ENCODE measurements at places on chromosomes 13 and 19.

- DNase-seq: no peak
These were observed 60.1 kb upstream of the PEG3 start for GRCh38 chr19:56900573-56901097.

DNA sequence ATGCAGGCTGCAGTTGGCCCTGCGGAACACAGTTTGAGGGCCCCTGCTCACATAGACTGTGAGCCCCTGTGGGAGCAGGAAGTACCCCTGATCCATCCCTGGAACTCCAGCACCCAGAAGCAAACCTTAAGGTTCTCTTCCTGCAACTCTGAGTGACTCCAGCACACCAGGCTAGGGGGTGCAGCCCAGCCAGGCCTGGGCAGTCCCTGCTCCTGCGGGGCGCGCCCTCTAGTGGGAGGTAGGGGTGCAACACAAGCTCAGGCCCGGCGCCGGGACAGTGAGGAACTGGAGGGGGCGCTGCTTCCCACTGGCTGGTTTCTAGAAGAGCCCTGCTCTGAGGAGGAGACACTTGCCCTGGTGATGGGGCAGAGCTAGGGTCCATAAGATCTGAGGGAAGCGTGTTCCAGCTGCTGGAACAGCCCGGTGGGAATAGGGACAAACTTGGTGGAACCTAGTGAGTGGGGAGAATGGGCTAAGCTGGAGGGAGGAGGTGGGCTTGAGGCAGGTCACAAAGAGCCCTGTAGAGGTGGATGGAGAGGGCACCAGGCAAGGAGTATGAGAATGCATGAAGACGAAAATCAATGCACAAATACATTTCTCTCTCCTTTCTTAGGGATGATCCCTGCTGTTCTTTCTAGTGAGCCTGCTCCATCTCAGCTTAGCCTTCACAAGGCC is 5.0 kb downstream of the ZSCAN5A start:
- no peak for DNase-seq

GRCh38 chr13:33111414-33112110 is 95.3 kb downstream of the KL start:
- DNase-seq: no peak

- no peak for DNase-seq
These were observed 4.9 kb upstream of the HSPH1 start for GRCh38 chr13:31166591-31166990.

DNA sequence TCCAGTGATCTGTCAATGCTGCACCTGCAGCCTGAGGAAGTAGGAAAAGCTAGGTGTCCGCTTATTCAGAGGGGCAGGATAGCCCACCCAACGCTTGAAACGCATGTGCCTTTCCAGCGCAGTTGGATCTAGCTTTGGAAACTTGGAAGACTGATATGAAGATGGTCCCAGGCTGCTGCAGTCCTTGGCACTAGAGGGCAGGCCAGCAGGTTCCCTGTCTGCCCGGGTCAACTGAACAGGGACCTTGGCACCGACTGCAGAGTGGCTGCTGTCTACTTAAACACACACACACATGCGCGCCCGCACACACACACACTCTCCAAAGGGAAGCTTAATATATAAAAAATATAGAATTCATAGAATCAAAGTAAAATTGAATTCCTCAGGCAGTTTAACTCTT is 100.0 kb downstream of the TSHZ3 start:
- no peak for DNase-seq

DNA sequence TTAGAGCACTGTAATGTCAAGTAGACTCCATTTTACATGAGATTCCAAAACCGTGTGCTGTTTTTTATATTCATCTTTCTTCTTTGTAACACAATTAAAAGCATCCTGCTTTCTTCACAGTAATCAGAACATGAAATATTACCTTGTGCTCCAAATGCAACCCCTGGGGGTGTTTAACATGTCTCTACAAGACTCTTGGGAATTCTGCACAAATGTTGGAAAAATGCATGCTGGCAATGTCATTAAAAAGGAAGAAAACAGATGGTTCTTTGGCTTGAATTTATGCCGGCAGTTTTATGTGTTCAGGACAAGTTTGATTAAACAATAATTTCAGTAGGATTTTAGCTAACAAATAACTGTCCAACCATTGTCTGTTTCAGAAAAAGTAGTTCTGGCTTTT is 159.1 kb downstream of the LIG4 start:
- no peak for DNase-seq

DNA sequence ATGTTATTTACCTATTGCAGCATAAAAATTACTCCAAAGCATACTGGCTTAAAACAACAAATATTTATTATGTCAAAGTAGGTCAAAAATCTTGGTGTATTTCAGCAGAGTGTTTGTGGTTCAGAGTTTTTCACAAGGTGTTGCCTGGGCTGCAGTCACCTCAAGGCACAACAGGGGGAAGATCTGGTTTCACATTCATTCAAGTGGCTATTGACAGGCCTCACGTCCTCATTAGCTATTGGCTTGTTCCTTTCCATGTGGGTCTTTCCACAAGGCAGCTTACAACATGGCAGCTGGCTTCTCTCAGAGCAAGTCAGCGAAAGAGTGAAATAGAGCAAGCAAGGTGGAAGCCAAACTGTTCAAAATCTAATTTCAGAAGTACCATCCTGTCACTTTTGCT is 602.9 kb downstream of the OLFM4 start:
- no peak for DNase-seq

DNA sequence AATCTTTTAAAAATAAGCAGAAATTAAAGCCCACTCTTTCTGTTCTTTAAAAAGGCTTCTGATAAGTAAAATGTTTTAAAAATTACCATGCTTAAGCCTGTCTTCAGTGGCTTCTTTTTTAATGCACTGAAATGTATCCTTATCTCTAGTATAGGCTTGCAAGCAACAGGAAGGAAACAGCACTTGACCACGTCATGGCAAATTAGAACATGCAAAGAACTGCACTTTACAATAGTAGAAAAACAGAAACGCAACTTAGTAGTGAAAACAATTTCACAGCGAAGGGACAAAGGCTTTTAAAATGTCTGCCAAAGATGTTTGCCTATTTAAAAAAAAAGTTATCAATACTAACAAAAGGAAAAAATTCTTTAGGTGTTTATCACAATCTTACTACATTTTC is 36.3 kb downstream of the ELF1 start:
- no peak for DNase-seq

Data from cortex of kidney (tissue), 1 donor.